ENCODE measurements at places on chromosomes 4 and X.

GRCh38 chr4:124152132-124152531 is 560.4 kb downstream of the ANKRD50 start:
- no peak for DNase-seq

DNA sequence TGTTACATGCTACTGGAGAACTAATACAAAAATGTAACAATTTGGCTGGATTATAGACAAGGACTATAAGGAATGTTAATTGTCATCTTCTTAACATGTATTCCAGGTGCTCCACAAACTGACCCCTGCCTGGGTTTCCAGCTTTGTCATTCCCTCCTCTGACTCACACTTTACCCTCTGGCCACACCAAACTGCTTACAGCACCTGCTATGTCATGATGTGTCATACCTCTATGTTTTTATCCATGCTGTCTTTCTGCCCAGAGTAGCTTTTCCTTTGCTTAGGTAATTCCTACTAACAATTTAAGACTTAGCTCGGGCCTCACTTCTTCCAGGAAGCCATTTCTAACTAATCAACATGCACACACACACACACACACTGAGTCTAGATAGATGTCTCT is 14.0 kb upstream of the SHROOM4 start:
- no peak for DNase-seq

- DNase-seq, result no peak
Measured at GRCh38 chr4:1754336-1754735, 33.0 kb downstream of the TACC3 start.

GRCh38 chrX:70452143-70452733 is 7.6 kb downstream of the DLG3 start:
- no peak for DNase-seq

GRCh38 chr4:76923619-76924357 is 25.8 kb upstream of the SEPTIN11 start:
- no peak for DNase-seq
